ENCODE measurements at places on chromosomes 6 and 20. TPM values are rescaled to one million over a fixed set of nuclear protein-coding genes. Genes with fewer than 3 reads are reported as not detected.

GRCh38 chr6:121609281-121609680 lies 173.8 kb downstream of the GJA1 start:
- no peak for DNase-seq

Gene FKBP1C
- 1.6 TPM for polyA plus RNA-seq

DNA sequence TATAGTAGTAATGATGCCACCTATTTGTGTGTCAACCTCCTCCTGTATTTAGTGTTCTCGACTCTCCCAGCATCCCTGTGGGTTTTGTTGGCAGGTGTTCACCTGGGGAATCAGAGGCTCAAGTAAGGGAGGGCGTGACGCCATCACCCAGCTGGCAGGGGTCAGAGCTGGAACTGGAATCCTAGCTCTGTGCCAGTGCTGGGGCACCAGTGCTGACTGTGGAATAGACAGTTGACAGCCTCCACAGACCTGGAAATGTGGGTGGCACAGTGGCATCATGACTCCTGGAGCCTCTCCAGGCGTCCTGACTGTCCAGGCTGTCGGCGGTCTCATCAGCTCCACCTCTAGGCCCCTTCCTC lies 102.8 kb downstream of the SYCP2 start:
- DNase-seq: no peak

- DNase-seq: peak; percentile 26
These were observed 1.0 kb upstream of the E2F3 start for GRCh38 chr6:20400456-20401204.

Gene ULBP3
- not detected for polyA plus RNA-seq

Gene TOX2
- polyA plus RNA-seq: 1.5 TPM

DNA sequence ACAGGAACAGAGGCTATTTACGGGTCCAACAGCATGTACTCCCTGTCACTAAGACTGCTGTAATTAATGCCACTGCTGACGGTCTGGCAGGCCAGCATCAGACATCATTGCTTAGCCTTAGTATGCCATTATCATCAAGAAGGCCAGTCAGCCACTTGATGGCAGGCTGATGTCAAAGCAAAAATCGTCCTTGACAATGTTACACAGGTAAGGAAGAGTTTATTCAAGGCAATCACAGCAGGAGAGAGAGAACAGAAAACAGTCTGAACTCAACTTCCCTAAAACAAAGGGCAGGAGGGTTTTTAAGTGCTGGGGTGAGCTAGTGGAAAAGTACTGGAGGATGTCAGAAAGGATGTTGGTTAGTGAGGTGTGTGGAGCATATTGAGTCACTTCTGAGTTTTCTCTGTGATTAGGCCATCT lies 25.1 kb downstream of the FKBP1C start:
- no peak for DNase-seq

- DNase-seq: no peak
These were observed 394.4 kb upstream of the CDH4 start for GRCh38 chr20:60857708-60858107.

Gene EPB41L1
- polyA plus RNA-seq: 7.5 TPM

- peak; percentile 5 for DNase-seq
These were observed 33.3 kb downstream of the NTSR1 start for GRCh38 chr20:62741701-62742491.

DNA sequence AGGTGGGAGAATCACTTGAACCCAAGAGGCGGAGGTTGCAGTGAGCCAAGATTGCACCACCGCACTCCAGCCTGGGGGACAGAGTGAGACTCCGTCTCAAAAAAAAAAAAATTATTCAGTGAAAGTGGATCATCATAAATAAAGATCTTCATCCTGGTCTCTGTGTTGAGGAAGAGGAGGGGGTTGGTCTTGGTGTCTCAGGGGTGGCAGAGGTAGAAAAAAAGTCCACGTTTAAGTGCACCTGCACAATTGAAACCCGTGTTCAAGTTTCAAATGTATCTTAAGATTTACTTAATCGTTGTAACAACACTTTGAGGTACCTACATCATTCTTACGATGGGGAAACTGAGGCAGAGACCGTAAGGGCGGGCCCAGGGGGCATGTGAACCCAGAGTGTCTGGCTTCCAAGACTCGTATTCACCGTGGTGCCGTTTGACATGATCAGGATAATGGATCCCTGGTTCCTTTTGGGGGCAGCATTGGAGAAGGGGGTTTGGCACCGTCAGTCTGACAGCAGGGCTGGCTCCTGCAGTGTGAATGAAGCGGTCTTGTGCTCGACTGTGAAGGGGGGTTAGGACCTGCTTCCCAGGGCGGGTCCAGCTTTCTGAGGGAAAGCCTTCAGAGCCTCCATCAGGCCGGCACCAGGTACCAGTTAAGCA lies 32.9 kb upstream of the ID1 start:
- DNase-seq: no peak

DNA sequence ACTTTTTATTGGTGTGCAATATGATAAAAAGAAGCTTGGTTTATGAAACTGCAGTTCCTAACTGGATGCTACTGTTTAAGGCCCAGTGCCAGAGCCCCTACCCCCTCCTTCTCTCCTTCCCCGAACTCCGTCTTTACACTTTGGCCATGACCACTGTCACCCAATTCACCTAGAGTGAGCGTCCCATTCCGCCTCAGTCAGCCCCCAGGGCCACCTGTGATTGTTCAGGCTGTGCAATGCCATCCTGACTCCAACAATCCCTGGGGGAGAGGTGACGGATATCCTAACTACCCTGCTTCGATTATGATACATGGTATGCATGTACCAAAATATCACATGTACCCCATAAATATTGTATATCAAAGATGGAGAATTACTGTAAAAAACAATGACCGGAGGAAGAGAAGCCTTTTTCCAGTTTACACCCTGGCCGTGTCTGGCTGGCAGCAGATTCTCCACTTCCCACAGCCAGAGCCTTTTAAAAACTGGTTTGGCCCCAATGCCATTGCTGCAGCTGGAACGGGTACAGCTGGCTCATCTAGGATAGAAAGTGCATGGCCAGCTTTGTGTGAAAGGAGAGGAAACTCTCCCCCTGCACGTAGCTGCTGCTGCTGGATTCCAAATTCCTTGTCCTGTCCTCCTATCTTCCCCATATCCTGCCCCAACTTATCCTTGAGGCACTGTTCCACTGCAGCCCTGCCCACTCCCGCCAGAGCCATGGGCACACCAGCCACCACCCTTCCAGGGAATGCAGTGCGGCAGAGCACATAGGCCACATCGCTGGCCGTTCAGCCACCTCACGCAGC lies 99.7 kb downstream of the JPH2 start:
- no peak for DNase-seq

DNA sequence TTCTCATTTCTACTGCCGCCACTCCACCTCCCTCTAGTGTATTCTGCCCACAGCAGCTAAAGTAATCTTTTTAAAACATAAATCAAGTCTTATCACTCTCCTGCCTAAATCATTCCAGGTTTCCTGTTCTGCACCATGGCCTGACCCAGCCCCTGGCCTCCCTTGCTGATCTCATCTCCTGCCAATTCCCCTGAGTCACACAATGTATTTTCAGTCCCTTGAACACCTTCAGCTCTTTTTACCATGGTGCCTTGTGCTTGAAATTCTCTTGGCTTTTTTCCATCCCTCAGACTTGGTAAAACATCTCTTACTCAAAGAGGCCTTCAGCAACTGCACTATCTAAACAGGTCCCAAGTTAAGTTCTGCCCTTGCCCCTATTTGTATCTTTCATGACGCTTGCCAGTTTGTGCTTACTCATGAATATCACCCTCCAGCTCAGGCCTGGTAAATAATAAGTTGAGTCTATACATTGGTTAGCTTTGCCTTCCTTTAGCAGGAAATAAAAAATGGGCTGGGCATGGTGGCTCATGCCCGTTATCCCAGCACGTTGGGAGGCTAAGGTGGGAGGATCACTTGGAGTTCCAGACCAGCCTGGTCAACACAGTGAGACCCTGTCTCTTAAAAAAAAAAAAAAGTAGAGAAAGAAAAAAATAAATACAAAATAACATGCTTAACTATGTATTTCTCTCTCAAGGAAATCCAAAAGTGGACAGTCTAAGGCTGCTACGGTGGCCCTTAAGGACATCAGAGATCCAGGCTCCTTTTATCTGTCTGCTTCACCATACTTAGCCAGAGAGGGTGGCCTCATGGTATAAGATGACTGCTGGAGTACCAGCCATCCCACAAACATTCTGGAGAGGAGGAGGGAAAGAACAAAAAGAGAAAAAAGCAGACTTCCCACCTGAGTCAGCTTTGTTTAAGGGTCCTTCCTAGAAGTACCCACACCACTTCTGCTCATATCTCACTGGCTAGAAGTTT lies 62.2 kb downstream of the ARFGEF2 start:
- peak; percentile 41 for DNase-seq

Gene ASIP
- polyA plus RNA-seq: 234 TPM

GRCh38 chr20:46212876-46213275 lies 94.8 kb downstream of the CD40 start:
- no peak for DNase-seq

DNA sequence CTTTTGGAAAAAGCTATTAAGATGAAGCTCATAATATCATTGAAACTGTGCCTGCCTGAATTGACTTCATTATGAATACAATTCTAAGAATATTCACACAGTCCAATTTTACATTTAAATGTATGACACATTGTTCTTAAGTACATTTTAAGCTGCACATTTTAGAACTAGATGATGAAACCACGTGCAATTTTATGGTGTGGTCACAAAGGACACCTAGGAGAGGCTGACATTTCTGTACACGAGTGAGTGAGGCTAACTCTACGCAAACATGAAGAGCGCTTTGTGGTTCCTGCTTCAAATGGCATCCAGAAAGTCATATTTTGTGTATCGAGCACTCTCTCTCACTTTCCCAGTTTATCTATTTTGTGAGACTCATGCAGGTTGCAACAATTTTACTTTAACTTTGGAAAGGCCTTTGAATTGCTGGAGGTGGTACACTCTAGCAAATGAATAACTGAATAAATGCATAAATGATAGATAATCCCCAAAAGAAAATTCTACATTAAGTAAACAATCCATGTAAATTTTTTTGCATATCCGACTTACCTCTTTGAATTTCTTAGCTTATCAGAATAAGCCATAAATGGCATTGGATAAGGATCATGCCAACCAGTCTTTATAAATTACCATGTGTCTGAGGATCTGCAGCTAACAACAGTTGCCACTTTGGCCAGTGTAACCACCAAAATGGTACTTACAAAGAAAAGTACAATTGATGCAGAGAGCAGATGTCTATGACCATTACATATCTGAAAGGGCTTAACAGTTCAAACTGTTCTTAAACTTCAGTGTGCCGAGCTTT lies 97.3 kb downstream of the NRSN1 start:
- DNase-seq: no peak

GRCh38 chr20:347317-347639 lies 367 bp downstream of the NRSN2 start:
- no peak for DNase-seq

GRCh38 chr20:51542571-51543421 lies at the start of gene NFATC2:
Gene NFATC2, minus strand, starts transcription at chr20:51542719. Its CDS starts 220 bp downstream, at chr20:51542499.
- DNase-seq: peak; percentile 64

Gene TNF
- 0.16 TPM for polyA plus RNA-seq

GRCh38 chr6:80234908-80235307 lies 128.4 kb downstream of the BCKDHB start:
- no peak for DNase-seq

DNA sequence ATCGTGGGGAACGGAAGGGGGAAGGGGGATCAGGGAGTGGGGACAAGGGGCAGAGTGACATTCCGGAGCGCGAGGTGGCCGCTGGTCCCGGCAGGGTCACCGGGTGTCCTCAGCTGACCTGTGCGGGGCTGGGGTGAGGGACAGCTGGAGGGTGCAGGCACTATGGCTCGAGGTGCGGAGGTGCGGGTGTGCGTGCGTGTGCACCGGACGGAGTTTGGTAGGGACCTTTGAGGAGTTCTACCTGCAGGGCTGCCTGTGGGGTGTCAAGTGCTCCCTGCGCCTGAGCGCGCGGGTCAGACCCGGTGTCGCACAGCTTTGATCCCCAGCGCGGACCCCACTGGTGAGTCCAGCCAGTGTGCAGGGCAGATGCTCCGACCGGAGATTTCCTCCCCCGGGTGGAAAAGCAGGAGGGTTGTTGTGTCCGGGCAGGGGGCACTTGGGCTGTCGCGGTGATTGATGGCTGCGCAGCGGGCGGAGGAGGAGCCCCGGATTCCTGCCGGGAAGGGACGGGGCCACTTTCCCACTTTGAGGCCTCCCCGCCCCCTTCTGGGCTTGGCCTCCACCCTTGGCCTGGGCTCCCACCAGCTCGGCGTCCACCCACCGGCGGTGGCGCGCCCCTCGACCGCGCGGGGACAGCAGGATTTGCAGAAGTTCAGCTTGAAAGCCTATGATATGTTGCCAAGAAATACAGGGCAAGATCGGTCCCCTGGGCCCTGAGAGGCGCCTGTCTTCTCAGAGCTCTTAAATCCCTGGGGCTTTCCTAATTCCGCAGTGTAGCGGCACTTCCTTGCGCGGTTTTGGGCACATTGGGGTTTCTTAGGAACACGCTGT lies 658 bp downstream of the RIN2 start:
- peak; percentile 84 for DNase-seq

- peak; percentile 33 for DNase-seq
These were observed 778 bp downstream of the PSMG4 start for GRCh38 chr6:3259491-3259958.

DNA sequence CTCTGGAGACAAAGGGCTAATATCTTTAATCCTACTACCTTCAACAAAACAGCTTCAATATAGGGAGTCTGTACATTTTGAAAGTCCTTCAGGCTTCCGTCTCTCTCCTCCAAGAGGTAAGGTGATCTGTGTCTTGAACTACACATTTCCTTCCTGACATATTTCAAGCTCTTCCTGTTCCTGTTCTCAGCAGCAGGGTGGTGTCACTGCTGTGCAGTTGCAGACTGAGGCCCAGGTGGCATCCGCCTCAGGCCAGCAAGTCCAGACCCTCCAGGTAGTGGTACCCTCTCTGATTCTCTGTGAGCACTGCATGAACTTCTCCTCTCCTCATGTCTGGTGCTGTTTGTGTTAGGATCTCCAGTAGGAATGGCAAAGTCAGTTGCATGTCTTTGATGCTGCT lies 7.8 kb downstream of the NFYA start:
- DNase-seq: no peak

Gene MACROD2
- 0.28 TPM for polyA plus RNA-seq

DNA sequence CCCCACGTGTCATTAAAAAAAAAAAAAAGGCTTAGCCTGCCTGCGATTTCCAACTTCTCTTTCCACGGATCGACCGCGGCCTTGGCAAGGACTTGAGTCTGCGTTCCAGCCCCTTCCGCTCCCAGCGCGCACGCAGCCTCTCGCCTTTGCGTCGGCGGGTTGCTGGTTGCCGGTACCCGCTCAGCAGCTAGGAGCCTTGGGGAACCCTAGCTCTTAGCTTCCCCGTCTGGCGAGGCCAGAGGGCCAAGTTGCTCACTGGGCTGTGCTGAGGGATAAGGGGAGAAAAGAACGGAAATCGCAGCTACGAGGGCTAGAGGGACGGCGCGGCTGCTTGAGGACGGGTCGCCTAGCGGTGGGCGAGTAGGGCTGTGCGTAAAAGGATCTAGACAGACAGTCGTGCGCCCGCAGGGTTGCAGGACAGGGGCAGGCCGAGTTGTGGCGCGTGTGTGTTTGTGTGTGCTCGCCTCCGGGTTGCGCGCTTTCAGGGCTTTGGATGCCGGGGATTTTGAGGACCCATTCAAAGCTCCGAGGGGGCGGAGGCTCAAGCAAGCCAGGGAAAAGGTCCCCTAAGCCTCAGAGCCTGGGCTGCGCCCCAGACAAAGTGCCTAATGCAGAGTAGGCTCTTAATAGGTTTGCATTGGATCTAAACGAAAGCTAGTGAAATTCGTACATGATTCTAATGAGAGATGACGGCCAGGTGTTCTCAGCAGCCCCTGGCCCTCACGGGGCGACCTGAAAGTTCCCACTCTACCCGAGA lies 40.5 kb upstream of the OSTM1 start:
- DNase-seq: peak; percentile 60

GRCh38 chr20:44614525-44614924 lies 32.1 kb downstream of the PKIG start:
- peak; percentile 56 for DNase-seq

- DNase-seq: no peak
These were observed 79.1 kb downstream of the OGFRL1 start for GRCh38 chr6:71367756-71368155.

Gene EEF1E1
- polyA plus RNA-seq: 43.8 TPM

Gene CD93
- polyA plus RNA-seq: 24.9 TPM

Gene BPIFA1
- not detected for polyA plus RNA-seq
